Caco-2 (cell line): ENCODE measurements at places on chromosomes 1 and 21.

DNA sequence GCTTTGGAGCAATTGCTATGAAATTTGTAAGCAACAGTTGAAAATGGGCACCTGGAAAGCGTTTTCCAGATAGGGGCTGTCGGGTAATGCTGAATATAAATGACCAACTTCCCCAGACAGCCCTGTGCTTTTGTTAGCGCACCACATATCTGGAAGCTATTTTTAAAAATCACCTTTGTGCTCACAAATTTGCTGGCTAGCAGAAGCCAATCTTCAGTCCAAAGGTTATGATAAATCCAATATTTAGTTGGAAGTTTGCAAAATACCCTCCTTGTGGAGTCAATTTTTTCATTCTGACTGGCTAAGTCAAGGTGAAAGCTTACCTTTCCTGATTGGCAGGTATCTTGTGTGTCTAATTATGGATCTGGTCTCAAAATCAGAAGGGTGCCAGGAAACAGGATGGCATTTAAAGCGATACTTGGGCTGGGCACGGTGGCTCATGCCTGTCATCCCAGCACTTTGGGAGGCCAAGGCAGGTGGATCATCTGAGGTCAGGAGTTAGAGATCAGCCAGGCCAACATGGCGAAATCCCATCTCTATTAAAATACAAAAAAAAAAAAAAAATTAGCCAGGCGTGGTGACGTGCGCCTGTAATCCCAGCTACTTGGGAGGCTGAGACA is 124.1 kb upstream of the AJAP1 start:
- H3K27me3 ChIP-seq, result no peaks in the 10 kb centered on the region
- H3K27ac ChIP-seq, result no peak overlapping the region
- H3K4me3 ChIP-seq, result no peak overlapping the region
- DNase-seq, result no peak
- no peaks in the 10 kb centered on the region for H3K36me3 ChIP-seq

DNA sequence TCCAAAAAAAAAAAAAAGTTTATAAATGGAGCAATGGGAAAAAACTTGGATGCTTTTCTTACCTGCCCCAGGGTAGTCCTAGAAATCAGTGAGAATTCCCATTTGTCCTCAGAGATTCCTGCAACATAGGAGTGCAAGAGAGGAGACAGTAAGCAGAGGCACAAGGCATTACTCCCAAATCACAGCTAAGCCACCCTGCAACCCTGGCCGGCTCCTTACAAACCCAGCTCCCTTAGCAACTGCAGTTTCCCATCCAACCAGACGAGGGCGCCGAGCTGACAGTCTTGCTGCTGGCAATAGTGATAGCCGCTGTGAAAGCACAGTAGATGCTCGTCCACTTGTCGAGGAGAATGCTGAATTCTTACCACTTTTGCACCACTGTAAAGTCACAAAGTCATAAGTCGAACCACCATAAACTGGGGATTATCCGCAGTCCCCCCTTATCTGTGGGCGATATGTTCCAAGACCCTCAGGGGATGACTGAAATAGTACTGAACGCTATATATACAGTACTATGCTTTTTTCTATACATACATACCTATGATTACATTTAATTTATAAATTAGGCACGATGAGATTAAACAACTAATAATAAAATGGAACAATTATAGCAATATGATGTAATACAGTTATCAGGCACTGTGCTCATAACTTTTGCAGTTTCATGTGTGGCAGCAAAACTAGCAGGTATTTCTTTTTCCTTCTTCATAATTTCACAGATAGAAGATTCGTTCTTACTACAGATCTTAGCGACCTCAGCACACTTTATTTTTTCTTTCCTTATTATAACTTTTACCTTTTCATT is 6.0 kb upstream of the PITHD1 start:
- no peaks in the 10 kb centered on the region; the same call in 1 of the 2 replicates for H3K36me3 ChIP-seq
- H3K4me3 ChIP-seq, result no peak overlapping the region
- no peak overlapping the region for H3K27ac ChIP-seq
- peak; percentile 82 for DNase-seq

DNA sequence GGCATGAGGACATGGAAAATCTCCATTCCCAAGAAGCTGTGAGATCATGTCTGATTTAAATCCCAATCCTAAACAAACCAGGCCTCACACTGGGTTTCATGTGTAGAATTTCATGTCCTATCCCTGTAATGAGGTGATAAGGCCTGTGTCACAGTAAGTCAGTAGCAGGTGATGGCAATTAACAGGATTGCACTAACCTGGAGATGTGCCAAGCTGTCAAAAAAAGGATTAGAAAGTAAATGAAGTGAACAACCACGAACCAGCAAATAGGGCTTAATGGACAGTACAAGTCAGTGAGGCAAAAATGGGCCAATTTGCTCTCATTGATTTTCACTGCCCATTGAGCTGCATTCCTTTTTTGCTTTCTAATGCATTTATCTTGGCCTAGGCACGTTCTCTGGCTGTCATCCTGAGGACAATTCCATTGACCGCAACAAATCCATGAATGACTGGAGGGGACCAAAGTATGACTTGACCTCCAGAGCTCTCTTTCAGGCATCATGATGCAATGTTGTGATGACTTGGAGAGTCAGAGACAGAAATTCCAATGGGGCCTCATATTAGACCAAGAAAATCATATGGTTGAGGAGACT is 673.6 kb upstream of the ADGRL2 start:
- H3K4me1 ChIP-seq, result no peaks in the 10 kb centered on the region
- no peak for DNase-seq
- H3K36me3 ChIP-seq, result no peaks in the 10 kb centered on the region

DNA sequence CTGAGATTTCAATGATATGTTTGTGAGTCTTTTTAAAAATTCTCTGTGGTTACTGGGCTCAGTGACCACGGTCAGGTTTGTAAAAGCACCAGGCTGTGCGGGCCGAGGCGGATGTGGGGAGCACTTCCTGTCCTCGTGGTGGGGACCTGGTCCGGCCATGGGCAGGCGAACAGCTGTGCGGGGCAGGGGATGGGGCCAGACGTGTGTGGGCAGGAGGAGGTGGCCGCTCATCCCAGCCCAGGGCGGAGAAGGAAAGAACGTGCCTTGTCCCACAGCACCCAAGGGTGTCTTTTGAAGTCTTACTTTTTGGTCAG is 5.2 kb upstream of the OXCT2 start:
- no peak overlapping the region for H3K4me3 ChIP-seq
- H3K4me1 ChIP-seq, result peaks cover 6% of the 10 kb centered on the region; the same call in 1 of the 2 replicates
- peak overlapping the region; percentile 21 for H3K27ac ChIP-seq
- no peak for DNase-seq

DNA sequence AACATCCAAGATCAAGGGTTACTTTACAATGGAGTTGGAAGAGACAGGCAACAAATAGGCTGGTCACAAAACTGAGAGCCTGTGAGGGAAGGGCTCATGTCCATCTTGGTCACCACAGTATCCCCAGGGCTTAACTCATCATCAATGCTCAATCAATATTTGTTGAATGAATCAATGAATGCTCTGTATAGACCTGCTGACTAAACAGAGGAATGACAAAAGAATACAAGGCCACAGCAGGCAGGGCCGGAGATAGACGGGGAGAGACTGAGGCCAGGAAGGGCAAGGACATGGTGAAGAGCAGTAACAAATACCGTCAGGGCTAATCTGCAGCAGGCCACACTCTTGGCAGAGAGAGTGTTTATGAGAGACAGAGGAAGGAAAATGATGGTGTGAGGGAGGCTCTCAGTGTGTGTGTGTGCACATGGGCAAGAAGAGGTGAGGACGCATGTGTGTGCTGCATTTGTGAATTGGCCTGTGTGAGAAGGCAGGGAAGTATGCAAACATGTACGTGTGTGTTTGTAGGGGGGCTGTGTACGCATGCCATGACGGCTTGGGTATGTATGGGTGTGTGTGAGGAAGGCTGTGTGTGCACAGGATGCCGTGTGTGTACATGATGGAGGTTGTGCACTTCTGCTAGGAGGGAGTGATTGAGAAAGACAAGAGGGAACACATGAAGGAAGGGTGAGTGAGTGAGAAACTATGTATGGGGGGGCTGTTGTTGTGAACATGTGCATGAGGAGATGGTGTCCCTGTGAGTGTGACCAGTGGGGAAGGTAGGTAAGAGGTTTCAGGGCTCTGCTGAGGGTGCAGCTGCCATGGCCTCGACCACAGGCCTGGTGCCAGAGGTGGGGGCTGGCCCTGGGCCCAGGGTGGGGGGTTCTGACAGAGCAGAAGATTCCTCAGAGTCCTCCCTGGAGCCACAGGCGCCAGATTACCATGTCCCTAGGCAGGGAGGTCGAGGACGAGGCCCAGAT is 15.4 kb downstream of the AHDC1 start:
- DNase-seq, result no peak
- no peaks in the 10 kb centered on the region for H3K36me3 ChIP-seq
- H3K4me3 ChIP-seq, result no peak overlapping the region
- no peaks in the 10 kb centered on the region for H3K27me3 ChIP-seq

DNA sequence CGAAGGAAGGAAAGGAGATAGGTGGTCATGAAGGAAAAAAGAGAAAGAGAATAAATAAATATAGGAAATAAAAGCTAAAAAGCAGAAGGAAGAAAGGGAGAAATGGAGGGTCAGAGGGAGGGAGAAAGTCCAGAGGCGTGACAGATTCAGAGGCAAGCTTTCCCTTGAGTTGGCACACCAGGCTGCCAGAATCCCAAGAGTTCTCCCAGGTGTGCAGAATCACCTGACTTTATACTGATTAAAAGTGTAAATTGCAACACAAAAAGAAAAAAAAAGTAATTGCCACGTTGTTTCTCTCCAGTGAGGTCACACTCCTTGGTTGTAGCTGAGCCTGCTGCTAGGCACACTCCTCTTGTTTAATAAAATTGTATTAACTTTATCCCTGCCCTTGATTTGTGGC is 669.9 kb upstream of the PKN2 start:
- no peaks in the 10 kb centered on the region for H3K4me1 ChIP-seq
- no peaks in the 10 kb centered on the region for H3K36me3 ChIP-seq
- H3K27me3 ChIP-seq, result no peaks in the 10 kb centered on the region
- DNase-seq, result no peak
- H3K27ac ChIP-seq, result no peak overlapping the region

DNA sequence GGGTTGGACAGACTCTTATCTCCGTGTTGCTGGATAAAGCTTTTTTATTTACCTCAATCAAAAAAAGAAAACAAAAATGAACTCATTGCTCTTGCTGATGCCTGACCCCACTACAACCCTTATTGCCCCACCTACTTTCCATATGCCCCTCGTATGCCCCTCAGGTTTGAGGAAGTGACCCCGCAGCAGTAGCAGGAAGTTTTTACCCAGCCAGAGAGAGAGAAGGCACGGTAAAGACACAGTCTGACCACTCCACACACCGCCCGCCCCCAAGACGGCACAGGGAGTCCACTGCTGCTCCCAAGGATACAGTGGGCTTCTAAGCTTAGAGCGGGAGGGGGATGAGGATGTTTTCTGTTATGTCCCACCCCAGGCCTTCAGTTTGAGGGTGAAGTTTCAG is 9.8 kb downstream of the PLEKHO1 start:
- DNase-seq, result no peak
- no peaks in the 10 kb centered on the region for H3K27me3 ChIP-seq
- peaks cover 22% of the 10 kb centered on the region for H3K4me1 ChIP-seq
- H3K36me3 ChIP-seq, result no peaks in the 10 kb centered on the region

- H3K27me3 ChIP-seq, result no peaks in the 10 kb centered on the region
- H3K27ac ChIP-seq, result no peak overlapping the region
- peaks cover 12% of the 10 kb centered on the region for H3K4me1 ChIP-seq
- H3K4me3 ChIP-seq, result no peak overlapping the region
These were observed 8.1 kb downstream of the ARF1 start for GRCh38 chr1:228090613-228091081.

GRCh38 chr1:214027498-214027897 is 39.7 kb downstream of the PROX1 start:
- DNase-seq, result peak; percentile 39
- H3K4me3 ChIP-seq, result no peak overlapping the region
- H3K27ac ChIP-seq, result peak overlapping the region; percentile 46
- peaks cover 1% of the 10 kb centered on the region; the same call in 1 of the 2 replicates for H3K36me3 ChIP-seq
- peaks cover 15% of the 10 kb centered on the region for H3K4me1 ChIP-seq

DNA sequence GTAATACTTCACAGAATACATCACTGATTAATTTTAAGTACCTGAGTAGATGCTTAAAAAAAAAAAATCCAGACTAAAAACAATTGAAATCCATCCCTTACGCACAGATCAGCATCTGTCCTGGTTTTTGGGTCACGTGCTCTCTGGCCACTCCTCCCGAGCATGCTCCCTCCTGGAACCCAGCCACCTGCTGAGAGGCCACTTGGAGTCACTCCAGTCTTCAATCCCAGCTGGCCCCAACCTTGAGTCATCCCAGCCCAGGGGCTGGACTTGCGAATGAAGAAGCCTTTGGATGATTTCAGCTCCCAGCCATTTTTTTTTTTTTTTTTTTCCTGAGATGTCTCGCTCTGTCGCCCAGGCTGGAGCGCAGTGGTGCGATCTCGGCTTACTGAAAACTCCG is 8.9 kb downstream of the MAP1LC3C start:
- H3K4me1 ChIP-seq, result no peaks in the 10 kb centered on the region
- no peaks in the 10 kb centered on the region for H3K36me3 ChIP-seq
- H3K27ac ChIP-seq, result no peak overlapping the region
- no peaks in the 10 kb centered on the region; the same call in 1 of the 2 replicates for H3K27me3 ChIP-seq
- peak; percentile 6 for DNase-seq

GRCh38 chr1:42146626-42147320 is 6.4 kb upstream of the GUCA2B start:
- H3K4me3 ChIP-seq, result no peak overlapping the region
- peaks cover 7% of the 10 kb centered on the region for H3K4me1 ChIP-seq

- H3K27ac ChIP-seq, result no peak overlapping the region
- no peaks in the 10 kb centered on the region for H3K4me1 ChIP-seq
- H3K4me3 ChIP-seq, result no peak overlapping the region
- H3K27me3 ChIP-seq, result no peaks in the 10 kb centered on the region
- no peaks in the 10 kb centered on the region for H3K36me3 ChIP-seq
These were observed 219.6 kb upstream of the C1orf174 start for GRCh38 chr1:4119516-4120220.

DNA sequence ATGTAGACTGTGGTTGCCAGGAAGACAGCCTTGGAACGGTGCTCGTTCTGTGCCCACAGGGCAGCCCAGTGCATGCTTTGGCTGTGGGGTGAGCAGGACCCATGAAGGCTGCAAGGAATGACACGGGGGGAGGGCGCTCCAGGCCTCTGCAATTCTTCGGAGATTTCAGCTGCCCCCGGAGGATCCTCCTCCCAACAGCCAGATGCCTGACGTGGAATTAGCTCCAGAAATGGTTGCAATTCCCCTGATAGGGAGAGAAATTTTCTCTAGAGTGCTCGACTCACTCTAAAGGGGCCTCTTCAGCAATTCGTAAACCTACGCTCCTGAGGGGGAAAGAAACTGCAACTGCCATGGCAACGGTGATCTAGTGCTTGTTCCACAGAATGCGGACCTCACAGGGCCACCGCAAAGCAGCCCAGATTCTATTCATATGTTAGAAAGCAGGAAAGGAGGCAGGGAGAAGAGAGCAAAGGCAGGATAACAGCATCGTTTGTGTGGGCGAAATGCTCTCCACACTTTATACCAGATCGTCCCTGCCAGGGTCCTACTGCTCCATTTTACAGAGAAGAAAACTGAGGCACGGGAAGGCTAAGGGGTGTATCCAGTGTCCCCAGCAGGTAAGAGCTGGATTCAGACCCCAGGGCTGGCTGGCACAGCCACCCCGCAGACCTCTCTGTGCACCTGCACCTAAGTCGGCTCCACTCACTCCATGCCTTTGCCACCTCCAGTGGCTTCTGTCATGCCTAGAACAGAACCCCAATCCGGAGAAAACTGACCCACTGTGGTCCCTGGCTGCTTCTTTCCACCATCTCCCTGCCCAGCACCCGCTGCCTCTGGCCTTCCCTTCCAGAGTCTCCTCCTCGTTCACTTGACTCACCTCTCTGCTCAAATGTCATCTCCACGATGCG is 11.9 kb upstream of the PDE9A start:
- H3K27me3 ChIP-seq, result no peaks in the 10 kb centered on the region
- H3K4me3 ChIP-seq, result no peak overlapping the region
- no peak for DNase-seq
- H3K36me3 ChIP-seq, result no peaks in the 10 kb centered on the region
- H3K27ac ChIP-seq, result peak overlapping the region; percentile 13
